WTC11 (cell line): ENCODE measurements at places on chromosomes 11 and 22. TPM values are rescaled to one million over a fixed set of nuclear protein-coding genes. Genes with fewer than 3 reads are reported as not detected.
A peak's percentile ranks its signal among the peaks of the same experiment; 100 is the strongest.

- DNase-seq = no peak
- no peak overlapping the region for H3K4me3 ChIP-seq
- no peaks in the 10 kb centered on the region for H3K27me3 ChIP-seq
- H3K27ac ChIP-seq = no peak overlapping the region; the same call in 1 of the 2 replicates
- H3K36me3 ChIP-seq = peaks cover 83% of the 10 kb centered on the region
- H3K4me1 ChIP-seq = no peaks in the 10 kb centered on the region
Measured at GRCh38 chr11:68598816-68599653, 85.3 kb upstream of the GAL start.

MMP7 gene
- 0.23 to 0.50 TPM (median 0.48 TPM) in 3 replicates for total RNA-seq

DNA sequence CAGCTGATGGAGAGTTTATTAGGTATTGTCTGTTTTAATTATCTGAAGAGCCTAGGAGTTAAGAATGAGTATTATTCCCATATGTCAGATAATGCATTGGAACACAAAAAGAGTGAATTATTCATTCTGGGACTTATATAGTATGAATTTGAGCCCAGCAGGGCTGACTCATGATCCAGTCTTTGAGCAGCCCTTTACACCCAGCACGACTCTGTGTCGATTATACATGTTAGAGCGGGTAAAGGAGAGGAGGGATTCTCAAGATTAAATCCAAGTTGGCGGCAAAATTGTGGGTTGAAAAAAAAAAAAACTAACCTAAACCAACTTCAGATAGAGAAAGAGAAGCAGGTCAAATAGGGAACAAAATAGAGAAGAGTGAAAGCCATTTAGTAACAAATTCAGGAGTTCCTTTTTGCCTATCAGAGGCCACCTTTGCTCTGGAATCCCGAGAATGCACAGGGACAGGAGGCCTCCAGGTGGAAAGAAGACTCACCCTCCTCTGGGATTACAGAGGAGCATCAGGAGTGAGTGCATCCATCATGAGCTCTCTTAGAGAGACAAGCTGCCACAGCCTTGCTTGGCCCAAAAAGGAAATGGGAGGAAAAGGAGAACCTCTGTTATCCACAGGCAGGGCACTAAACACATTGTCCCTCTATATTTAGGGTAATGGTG lies 3.1 kb downstream of the MRGPRX1 start:
- DNase-seq = peak; percentile 43
- H3K27me3 ChIP-seq = peaks cover 4% of the 10 kb centered on the region; the same call in 1 of the 2 replicates
- 0 out of 2 replicates have a peak overlapping the region, but pooled peaks have one; percentile 18 for H3K27ac ChIP-seq
- H3K4me1 ChIP-seq = no peaks in the 10 kb centered on the region; the same call in 1 of the 2 replicates
- H3K36me3 ChIP-seq = no peaks in the 10 kb centered on the region
- H3K4me3 ChIP-seq = no peak overlapping the region

DNA sequence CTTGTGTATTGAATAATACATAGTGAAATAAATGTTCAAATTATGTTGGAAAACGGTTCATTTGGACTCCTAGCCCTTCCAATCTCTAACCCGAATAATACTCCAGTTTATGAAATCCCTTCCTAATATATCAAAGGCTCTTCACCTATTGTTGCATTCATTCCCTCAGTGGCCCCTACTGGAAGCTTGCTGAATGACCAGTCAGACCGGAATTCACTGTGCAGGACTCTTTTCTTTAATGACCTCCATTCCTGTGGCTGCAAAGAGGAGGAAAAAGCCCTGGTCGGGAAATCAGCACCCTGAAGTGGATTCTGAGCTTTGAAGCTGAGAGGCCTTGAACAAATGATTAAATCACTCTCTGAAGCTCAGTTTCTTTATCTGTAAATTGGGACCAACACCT lies 19.1 kb upstream of the RCN1 start:
- H3K4me3 ChIP-seq = no peak overlapping the region
- DNase-seq = peak; percentile 30
- H3K27me3 ChIP-seq = peaks cover 2% of the 10 kb centered on the region; the same call in 1 of the 2 replicates
- H3K4me1 ChIP-seq = peaks cover 30% of the 10 kb centered on the region
- H3K27ac ChIP-seq = no peak overlapping the region
- no peaks in the 10 kb centered on the region for H3K36me3 ChIP-seq

MS4A15 gene
- 0.09 to 0.41 TPM (median 0.39 TPM) in 3 replicates for total RNA-seq

DNA sequence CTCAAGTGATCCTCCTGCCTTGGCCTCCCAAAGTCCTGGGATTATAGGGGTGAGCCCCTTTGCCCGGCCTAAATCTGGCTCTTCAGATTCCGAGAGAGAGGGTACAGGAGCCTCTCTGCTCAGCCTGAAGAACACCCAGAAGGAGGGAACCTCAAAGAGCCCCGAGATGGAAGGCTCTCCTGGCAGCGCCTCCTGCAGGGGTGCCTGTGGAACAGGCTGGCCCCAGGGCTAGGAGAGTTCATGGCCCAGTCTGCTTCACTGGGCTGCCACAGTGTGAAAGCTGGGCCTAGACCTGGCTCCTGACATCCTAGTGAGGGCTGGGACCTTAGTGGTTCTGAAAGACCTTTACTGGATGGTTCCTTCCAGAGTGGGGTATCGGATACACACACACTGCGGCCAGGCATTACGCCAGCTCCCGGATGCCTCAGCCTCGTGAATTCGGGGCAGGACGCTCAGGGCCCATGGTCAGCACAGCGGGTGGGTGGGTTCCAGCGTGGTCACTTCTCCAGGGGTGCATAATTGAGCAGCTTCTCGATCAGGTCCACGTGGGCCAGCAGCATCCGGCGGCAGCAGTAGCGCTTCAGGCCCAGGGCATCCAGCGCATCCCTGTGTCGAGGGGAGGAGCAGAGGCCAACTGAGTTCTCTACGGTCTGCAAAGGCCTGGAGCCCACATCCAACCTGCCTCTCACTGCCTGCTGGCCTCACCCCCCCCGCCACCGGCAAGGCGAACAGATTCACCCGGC lies 2.3 kb downstream of the POLR2L start:
- DNase-seq = no peak
- H3K4me3 ChIP-seq = peak overlapping the region; percentile 79
- H3K4me1 ChIP-seq = peaks cover 22% of the 10 kb centered on the region
- H3K27me3 ChIP-seq = no peaks in the 10 kb centered on the region
- H3K36me3 ChIP-seq = peaks cover 13% of the 10 kb centered on the region
- no peak overlapping the region; the same call in 1 of the 2 replicates for H3K27ac ChIP-seq

- DNase-seq = no peak
- no peak overlapping the region for H3K27ac ChIP-seq
- no peak overlapping the region for H3K4me3 ChIP-seq
- peaks cover 14% of the 10 kb centered on the region for H3K36me3 ChIP-seq
- peaks cover 22% of the 10 kb centered on the region for H3K4me1 ChIP-seq
- peaks cover 51% of the 10 kb centered on the region for H3K27me3 ChIP-seq
Measured at GRCh38 chr11:73012121-73012863, 129.8 kb downstream of the FCHSD2 start.

DNA sequence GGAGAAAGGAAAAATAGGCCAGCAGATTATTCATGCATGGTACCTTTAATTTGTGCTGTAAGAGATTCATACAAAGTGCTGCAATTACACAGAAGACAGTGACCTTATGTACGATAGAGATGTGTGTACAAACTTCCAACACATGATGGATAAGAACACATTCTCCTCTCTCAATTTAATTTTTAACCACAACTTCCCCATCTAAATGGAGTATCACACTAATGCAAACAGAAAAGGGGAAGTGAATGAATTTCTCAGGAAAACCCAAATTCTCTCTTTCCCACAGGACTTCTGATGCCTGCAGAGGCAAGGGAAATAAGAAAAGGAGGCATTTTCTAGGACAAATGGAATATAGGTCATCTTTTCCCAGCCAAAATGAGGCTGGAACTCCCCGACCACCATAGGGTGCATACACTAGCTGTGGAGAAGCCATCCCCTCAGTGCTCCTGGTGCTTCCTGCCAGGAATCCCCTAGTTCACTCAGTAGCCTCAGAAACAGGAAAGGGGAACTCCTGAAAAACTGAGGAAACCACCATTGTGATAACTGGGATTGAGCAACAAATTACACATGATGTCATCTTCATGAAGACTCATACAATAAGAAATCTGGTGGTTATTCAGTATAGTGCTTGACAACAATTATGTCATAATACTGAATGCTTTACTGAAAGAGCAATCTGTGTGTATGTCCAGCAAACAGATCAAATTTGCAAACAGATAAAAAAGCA lies 22.4 kb downstream of the MMP10 start:
- no peak overlapping the region for H3K4me3 ChIP-seq
- H3K27ac ChIP-seq = no peak overlapping the region
- H3K27me3 ChIP-seq = no peaks in the 10 kb centered on the region; the same call in 1 of the 2 replicates
- peaks cover 18% of the 10 kb centered on the region for H3K4me1 ChIP-seq

GGT1 gene
- total RNA-seq = 33.7 to 41.3 TPM (median 38.8 TPM) in 3 replicates

OTOG gene
- 1.4 to 3.5 TPM (median 2.1 TPM) in 3 replicates for total RNA-seq
